ENCODE measurements at places on chromosomes 2 and 18. TPM values are rescaled to one million over a fixed set of nuclear protein-coding genes. Genes with fewer than 3 reads are reported as not detected.

BBS5 gene
- total RNA-seq, result 14.2 TPM

SCYGR6 gene
- total RNA-seq, result not detected

REG3G gene
- total RNA-seq, result not detected

ARID5A gene
- 12.2 TPM for total RNA-seq

DHRS9 gene
- 1.1 TPM for total RNA-seq

CPLX4 gene
- total RNA-seq, result not detected

GALNT5 gene
- 0.70 TPM for total RNA-seq

MZT2B gene
- total RNA-seq, result 161 TPM

C2orf74 gene
- total RNA-seq, result 8.2 TPM

LIMS4 gene
- total RNA-seq, result 4.4 TPM

HOXD13 gene
- 0.06 TPM for total RNA-seq

MATN3 gene
- total RNA-seq, result 1.5 TPM

ATP6V1C2 gene
- total RNA-seq, result 7.6 TPM

BOK gene
- 28.4 TPM for total RNA-seq

GAREM2 gene
- 3.7 TPM for total RNA-seq

FAM136A gene
- 26.0 TPM for total RNA-seq

TMEM182 gene
- total RNA-seq, result 44.4 TPM

PRKAG3 gene
- total RNA-seq, result 5.0 TPM

CD28 gene
- total RNA-seq, result 2.7 TPM

C2orf66 gene
- not detected for total RNA-seq

TMEM200C gene
- total RNA-seq, result 2.9 TPM

UGT1A4 gene
- 0.29 TPM for total RNA-seq

EIPR1 gene
- total RNA-seq, result 25.7 TPM

CFC1 gene
- not detected for total RNA-seq

CCBE1 gene
- 30.7 TPM for total RNA-seq

UGT1A5 gene
- total RNA-seq, result not detected

ST6GAL2 gene
- 21.7 TPM for total RNA-seq

KIF3C gene
- 9.2 TPM for total RNA-seq

AQP12B gene
- total RNA-seq, result 0.58 TPM

LONRF2 gene
- 4.3 TPM for total RNA-seq

ADGRF3 gene
- total RNA-seq, result 0.64 TPM

EPB41L3 gene
- total RNA-seq, result 63.1 TPM

PNO1 gene
- 11.7 TPM for total RNA-seq

MREG gene
- 4.7 TPM for total RNA-seq

GPR35 gene
- total RNA-seq, result 2.5 TPM

SPAG16 gene
- 54.1 TPM for total RNA-seq

PLCL1 gene
- 23.7 TPM for total RNA-seq

MYCN gene
- 25.7 TPM for total RNA-seq

EDAR gene
- total RNA-seq, result 2.2 TPM

C2orf15 gene
- total RNA-seq, result 8.7 TPM

EMX1 gene
- total RNA-seq, result 46.9 TPM

CLEC4F gene
- not detected for total RNA-seq

DYSF gene
- total RNA-seq, result 51.5 TPM

RMND5A gene
- total RNA-seq, result 69.2 TPM

MAP2 gene
- 14.7 TPM for total RNA-seq

FAM117B gene
- total RNA-seq, result 23.0 TPM

PSMA8 gene
- total RNA-seq, result not detected

PRSS56 gene
- 0.18 TPM for total RNA-seq

NLRC4 gene
- total RNA-seq, result 1.6 TPM

CKAP2L gene
- total RNA-seq, result 8.2 TPM

GPR39 gene
- 4.3 TPM for total RNA-seq

DPYSL5 gene
- 2.1 TPM for total RNA-seq

FNDC4 gene
- 6.8 TPM for total RNA-seq

PTPN4 gene
- 71.6 TPM for total RNA-seq

GNLY gene
- total RNA-seq, result not detected

SERPINB10 gene
- 1.2 TPM for total RNA-seq

Data from metanephros (tissue), 2 donors.